CD4-positive, CD25-positive, alpha-beta regulatory T cell (primary cell): ENCODE measurements at places on chromosomes 2 and 18. TPM values are rescaled to one million over a fixed set of nuclear protein-coding genes. Genes with fewer than 3 reads are reported as not detected.

DNA sequence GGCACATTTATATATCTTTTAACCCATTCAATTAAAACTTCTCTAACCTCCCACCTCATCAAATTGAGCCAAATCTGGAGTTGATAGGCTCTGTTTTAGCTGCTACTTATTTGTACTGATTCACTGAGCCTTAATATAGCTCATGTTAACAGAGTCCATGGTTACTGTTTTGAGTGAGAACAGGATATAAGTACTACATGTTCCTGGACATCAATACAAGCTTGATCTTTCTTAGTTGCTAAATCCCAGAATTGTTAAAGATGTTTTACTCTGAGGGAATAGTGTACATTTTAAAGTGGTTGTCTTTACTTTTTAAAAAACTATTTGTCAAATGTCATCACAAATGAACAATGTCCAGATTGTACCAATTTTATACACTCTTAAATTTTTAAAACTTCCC, 157.7 kb downstream of the RPRM start:
- DNase-seq: no peak

DNA sequence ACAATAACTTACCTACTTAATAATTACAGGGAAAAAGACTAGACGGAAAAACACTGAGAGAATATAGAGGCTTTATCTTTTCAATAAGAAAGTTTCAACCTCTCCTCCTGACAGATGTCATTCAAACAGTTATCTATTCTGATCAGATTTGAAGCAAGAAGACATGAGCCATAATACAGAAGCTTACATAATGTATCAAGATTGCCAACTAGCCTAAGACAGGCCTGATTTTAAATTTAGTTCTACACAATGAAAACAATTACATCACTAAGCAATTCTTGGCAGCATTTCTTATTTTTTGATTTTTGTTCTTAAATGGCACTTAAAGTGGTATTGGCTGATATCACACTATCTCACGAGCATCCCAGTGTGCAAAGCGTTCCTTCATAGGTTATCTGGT, 41.6 kb downstream of the GPR155 start:
- no peak for DNase-seq

GRCh38 chr2:160920061-160920460, 240.2 kb upstream of the TANK start:
- DNase-seq: no peak

- DNase-seq: no peak
Measured at GRCh38 chr18:37321582-37322491, 243.8 kb downstream of the CELF4 start.

Gene SPAST
- 18.6 TPM for polyA plus RNA-seq
